Stimulated activated CD4-positive, alpha-beta T cell treated with anti-CD3 and anti-CD28 coated beads, Interleukin-15, amount 100 ng/mL, for 24 hours (primary cell): ENCODE measurements at places on chromosomes 1 and 21.
A peak's percentile ranks its signal among the peaks of the same experiment; 100 is the strongest.

- peak; percentile 84 for DNase-seq
Measured at GRCh38 chr1:111747282-111747734, 8.1 kb upstream of the INKA2 start.

GRCh38 chr1:178643831-178644230 is 81.2 kb upstream of the RALGPS2 start:
- DNase-seq: no peak

DNA sequence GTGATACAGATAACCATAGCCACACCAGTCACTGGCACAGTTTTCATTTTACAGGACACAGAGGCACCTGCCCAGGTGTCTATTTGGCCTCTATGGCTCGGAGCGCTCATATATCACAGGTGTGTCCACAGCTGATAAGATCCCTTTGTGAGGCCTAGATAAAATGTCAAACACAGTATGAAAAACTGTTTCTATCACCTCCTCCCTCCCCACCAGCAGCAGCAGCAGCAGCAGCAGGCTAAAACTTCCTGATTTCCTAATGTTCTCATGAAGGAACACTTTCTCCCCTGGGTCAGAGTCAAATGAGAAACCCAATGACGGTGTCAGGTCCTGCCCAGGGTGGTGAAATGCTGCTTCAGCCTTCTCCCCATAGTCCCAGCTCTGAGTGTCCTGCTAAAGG is 24.4 kb downstream of the ELAPOR1 start:
- no peak for DNase-seq

DNA sequence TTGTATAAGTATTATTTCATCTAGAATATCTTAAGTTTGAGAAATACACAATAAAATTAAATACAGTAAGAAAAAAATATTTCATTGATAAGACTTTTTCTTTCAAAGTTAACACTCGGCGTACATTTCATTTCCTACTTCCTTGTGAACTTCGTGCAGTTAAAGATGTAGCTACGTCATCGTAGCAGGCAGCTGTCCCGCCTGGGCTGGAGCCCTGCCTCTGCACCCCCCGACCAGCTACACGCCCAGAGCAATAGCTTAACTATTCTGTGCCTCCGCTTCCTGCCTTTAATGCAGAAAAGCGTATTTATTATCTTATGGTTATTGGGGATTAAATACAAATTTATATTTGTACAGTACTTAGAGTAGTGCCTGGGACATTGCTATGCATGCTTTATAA is 53.5 kb downstream of the CLSTN1 start:
- no peak for DNase-seq

- DNase-seq: no peak
Measured at GRCh38 chr1:190169311-190170067, 308.2 kb downstream of the BRINP3 start.

- no peak for DNase-seq
Measured at GRCh38 chr1:53362851-53363642, 35.2 kb upstream of the LRP8 start.

GRCh38 chr1:189033169-189033568 is 1444.5 kb downstream of the BRINP3 start:
- no peak for DNase-seq

GRCh38 chr1:48202030-48202752 is 20.3 kb upstream of the SLC5A9 start:
- DNase-seq: peak; percentile 75

- no peak for DNase-seq
Measured at GRCh38 chr21:36545776-36546511, 66.0 kb upstream of the CLDN14 start.

GRCh38 chr1:47927165-47927564 is 70.0 kb downstream of the TRABD2B start:
- no peak for DNase-seq

- no peak for DNase-seq
Measured at GRCh38 chr1:94438692-94439276, 20.6 kb downstream of the ABCD3 start.

DNA sequence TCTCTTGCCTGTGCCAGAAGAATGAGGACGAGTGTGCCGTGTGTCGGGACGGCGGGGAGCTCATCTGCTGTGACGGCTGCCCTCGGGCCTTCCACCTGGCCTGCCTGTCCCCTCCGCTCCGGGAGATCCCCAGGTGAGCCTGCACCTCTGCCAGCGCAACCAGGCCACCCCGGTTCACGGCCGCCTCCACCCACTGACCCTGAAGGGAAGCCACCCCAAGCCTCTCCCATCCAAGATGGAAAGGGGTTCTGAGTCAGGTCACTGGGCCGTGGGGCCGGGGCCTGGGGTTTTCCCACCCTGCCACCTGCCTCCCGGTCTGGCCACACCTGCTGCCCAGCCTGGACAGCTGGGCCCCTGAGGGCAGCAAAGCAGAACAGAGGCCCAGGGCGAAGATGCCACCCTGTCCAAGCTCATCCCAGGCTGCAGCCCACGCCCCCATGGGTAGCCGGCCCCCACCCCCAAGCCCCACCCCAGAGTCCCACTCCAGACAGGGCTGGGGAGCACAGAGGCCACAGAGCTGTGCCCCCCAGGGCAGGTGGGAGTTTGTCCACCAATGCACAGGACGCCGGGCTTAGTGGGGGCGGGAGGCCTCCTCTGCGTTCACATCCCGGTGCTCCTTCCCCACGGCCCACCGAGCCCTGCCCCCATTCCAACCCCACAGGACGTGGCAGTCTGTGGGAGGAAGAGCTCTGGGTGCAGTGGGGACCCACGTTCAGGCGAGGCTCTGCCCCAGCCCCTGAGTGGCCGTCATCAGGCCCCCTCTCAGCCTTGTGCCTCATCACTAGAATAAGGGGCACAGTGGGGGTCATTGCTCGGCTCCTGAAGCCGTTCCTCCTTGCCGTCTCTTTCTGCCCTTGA is 5.6 kb downstream of the AIRE start:
- no peak for DNase-seq

- no peak for DNase-seq
Measured at GRCh38 chr21:46049890-46050667, 47.8 kb upstream of the COL6A2 start.

- no peak for DNase-seq
Measured at GRCh38 chr1:201766131-201766866, 62.7 kb upstream of the IPO9 start.

DNA sequence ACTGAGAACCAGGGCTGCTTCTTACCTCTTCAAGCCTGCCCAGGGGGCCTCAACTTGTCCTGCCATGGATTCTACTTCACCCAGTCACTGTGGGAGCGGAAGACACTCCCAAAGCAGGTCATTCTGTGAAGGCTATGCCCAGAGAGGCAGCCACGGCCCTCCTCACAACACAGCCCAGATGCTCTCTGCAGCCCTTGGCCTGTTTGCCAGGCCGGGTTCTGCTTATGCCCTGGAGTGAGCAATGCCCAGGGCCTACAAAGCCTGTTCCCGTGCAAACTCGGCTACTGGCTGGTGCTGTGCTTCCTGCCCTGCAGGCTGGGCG is 33.8 kb upstream of the SLC30A1 start:
- no peak for DNase-seq

DNA sequence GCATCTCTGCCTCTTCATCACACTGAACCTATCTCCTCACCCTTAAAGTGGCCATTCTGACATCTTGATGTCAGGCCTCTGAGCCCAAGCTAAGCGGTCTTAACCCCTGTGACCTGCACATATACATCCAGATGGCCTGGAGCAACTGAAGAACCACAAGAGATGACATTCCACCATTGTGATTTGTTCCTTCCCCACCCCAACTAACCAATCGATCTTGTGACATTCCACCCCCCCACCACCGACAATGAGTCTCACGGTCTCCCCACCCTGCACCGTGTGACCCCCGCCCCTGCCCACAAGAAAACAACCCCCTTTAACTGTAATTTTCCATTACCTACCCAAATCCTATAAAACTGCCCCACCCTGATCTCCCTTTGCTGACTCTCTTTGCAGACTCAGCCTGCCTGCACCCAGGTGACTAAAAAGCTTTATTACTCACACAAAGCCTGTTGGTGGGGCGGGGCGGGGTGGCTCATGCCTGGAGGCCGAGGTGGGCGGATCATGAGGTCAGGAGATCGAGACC is 21.0 kb upstream of the PINK1 start:
- peak; percentile 8 for DNase-seq

DNA sequence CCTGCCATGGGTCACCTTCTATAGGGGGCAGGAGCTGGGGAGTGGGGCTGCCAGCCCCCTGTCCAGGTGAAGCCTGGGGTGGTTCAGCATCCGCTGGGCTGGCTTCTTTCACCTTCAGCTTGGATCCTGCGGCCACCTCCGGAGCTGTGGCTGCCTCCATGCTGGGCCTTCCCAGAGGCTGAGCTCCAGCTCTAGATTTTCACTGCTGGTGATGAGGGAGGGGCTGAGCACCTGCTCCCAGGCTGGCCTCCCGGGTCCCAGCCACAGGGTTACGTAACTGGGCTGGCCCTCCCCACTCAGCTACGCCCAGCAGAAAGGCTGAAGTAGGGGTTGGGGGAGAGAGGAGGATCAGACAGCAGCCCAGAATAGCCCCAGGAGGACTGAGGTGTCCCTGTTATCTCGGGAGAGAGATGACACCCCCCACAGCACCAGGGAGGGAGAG is at the start of gene MYBPHL:
Gene MYBPHL, minus strand, starts transcription at position 180 of the 442 bp plus-strand sequence. Its CDS starts 20 bp downstream, at position 160.
- no peak for DNase-seq
